ENCODE measurements at places on chromosomes 2 and 18.

DNA sequence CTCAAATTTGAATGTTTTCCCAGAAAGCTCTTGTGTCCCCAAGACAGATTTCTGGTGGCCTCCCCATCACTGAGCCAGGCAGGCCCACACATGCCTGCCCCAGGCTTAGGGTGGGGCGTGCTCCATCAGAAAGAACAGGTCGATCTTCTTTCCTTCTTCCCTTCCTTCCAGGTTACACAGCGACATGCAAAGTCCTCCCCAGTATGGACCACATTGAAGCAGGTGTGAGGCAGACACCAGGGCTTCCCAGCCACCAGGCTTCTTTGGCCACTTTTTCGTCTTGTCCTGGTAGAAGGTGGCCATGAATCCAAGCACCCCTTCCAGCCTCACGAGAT lies 41.4 kb upstream of the LAPTM4A start:
- no peak for DNase-seq

GRCh38 chr2:200733713-200734198 lies 78.0 kb upstream of the BZW1 start:
- no peak for DNase-seq

DNA sequence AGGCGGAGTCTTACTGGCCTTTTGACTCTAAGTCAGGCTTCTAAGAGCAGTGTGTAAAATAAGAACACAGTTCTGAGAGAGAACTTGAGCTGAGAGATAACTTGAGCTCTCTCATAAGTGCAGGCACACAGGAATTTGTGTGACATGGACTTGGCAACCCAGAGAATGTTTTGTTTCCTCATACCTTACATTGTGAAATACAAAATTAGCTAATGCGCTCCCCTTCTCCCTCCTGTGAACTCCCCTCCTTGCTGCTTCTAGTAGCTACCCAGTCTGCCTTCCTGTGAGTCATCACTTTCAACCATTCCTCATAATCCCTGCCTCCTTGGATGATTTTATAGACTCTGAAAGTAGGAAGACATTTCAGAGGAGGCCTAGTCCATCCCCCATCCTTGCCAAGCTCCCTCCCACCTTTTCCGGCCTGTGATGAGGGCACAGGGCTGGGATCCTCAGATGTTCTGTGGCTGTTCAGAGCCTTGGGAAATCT lies 22.6 kb downstream of the FER1L5 start:
- no peak for DNase-seq

DNA sequence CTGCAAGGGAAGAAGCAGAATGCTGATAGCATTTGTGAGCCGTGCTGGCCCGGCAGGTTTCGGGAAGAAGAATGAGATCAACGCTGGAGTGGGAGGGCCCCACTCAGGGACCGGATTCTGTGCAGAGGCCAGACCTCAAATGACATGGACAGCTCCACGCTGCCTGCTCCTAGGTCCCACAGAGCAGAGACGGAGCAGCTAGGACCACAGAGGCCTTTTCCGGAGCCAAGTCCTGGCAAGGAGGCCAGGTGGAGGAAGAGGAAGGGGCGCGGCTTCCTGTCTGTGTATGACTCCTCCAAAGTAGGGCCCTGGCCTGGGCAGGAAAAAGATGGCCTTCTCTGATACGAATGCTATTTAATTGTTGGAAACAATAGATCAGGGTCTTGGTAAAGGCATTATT lies 139.9 kb downstream of the LRRC30 start:
- no peak for DNase-seq

- DNase-seq = no peak
Measured at GRCh38 chr2:233448220-233448559, 93.9 kb downstream of the DGKD start.

- DNase-seq = no peak
Measured at GRCh38 chr2:24456599-24457556, 34.2 kb upstream of the NCOA1 start.

- DNase-seq = no peak
Measured at GRCh38 chr2:95354925-95355324, 47.6 kb upstream of the FAHD2A start.

DNA sequence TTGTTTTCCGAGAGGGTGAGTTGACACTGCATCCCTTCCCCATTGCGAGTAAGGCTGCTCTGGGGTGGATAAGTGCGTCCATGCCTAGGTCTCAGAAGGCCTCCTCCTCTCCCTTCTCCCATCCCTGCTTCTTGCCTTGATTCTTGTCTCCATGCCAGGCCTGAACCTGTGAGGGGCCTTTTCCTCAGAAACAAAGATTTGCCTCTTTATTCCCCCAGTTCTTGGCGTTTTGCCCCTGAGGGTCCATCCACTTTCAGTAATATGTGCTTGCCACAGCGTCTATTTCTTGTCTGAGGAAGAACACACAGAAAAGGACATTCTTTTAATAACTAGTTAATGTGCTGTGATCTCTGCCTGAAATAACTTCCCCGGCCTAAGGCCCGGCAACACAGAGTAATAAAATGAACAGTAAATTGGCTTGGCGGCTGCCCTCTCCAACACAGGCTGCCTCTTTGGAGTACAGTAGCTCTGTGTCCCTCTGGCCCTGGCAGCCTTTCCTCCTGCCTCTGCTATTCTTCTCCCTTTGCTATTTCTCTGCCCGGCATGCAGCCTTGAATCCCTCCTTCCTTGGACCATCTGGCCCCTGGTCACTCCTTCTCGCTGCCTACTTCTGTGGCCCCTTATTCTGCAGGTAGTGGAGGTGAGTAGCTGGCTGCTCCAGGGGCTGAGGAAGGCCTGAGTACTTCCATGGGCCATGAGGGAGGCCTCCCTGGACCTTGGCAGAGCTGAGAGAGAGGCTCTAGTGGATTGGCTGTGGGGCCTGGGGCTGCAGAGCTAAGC lies 4.4 kb downstream of the EHD3 start:
- DNase-seq = no peak

DNA sequence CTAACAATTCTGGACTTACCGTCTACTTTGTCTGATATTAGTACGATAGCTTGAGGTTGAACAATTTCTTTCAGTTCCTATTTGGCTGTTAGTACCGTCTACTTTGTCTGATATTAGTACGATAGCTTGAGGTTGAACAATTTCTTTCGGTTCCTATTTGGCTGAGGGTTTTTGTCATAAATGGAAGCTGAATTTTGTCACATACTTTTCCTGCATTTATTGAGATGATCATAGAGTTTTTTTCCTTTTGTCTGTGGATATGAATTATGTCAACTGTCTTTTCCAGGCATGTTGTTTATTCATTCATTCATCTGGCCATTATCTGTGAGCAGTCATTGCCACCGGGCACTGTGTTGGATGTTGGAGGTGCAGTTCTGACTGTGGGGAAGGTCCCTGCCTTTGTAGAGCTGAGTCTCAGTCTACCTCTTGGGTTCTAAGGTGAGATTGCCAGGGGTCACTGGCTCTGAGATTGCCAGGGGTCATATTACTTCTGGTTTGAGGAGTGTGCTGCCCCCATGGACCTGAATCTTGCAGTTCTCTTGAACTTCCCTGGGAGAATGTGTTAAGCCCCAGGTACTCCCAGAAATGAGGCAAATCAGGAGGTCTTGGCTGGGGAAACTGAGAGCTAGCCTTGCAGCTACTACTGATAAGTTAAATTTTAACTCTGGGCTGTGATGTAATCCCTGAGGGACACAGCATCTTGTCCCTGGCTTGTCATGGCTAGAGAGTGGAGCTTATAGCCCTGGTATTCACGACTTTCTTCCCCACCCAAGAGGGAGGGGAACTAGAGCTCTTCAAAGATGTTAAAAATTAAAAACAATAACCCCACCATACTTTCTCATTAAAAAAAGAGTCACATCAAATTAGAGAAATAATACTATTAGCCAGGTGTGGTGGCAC lies 89.1 kb upstream of the MBOAT2 start:
- peak; percentile 34 for DNase-seq

GRCh38 chr2:173903601-173904394 lies 61.4 kb downstream of the SP3 start:
- no peak for DNase-seq

GRCh38 chr2:42964439-42965083 lies 172.2 kb upstream of the HAAO start:
- no peak for DNase-seq

DNA sequence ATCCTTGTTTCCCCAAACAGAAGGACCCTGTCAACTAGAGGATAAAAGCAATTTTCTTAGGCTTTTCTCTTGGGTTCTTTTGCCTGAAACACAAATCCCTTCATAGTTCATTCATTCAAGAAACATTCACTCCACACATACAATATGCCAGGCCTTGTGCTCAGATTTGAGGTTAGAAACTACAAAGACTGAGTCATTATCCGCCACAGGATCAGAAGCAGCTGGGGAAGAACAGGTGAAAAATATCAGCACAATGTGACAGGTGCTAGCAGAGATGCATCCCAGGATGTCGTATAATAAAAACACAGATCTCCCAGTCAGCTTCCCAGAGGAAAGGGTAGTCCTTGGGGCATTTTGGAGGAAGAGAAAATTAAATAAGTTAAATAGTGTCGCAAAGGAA lies 172.4 kb downstream of the LRATD1 start:
- no peak for DNase-seq

DNA sequence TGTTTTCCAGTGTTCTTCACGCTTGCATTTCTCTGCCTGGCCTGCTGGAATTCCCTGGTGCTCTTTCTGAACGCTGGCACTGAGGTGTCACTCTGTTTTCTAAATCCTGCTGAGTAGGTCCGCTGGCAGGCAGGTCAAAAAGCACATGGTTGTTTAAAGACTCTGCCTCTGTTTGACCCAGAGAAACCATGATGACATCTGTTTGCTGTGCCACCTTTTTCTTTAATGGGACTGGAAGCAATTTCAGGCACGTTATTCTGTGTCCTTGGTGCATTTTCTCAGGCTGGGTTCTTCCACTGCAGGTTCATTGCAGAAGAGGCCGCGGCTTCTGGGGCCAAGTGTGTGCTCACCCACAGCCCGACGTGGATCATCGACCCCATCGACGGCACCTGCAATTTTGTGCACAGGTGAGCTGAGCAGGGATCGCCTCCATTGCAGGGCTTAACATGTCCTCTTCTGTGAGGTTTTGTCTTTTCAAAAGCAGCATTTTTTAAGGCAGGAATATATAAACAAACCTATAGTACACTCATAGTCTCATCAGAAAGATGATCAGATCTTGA lies 28.4 kb downstream of the IMPA2 start:
- DNase-seq = no peak

- DNase-seq = no peak
Measured at GRCh38 chr2:177992992-177993391, 79.6 kb downstream of the PDE11A start.

DNA sequence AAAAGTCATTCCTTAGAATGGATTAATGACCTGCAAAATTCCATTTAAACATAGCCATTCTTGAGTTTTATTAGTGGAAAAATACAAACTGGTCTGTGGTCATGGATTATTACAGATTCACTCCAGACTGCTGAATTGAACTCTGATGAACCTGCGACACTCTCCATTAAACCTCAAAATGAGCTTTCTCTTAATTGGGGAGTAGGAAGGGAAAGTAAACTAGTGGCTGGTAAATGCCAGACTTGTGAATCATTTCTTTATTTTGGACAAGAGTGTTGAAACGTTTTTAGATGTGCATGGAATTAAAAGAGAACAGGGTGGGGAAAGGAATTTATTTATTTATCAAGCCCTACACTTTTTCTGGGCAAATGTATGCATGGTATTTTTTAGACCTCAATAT lies 321.2 kb upstream of the FANCL start:
- no peak for DNase-seq

- no peak for DNase-seq
Measured at GRCh38 chr18:42072407-42072806, 117.4 kb downstream of the PIK3C3 start.

- no peak for DNase-seq
Measured at GRCh38 chr2:9463698-9464034, 10.7 kb upstream of the IAH1 start.

GRCh38 chr2:105781274-105781978 lies 36.7 kb downstream of the NCK2 start:
- no peak for DNase-seq

DNA sequence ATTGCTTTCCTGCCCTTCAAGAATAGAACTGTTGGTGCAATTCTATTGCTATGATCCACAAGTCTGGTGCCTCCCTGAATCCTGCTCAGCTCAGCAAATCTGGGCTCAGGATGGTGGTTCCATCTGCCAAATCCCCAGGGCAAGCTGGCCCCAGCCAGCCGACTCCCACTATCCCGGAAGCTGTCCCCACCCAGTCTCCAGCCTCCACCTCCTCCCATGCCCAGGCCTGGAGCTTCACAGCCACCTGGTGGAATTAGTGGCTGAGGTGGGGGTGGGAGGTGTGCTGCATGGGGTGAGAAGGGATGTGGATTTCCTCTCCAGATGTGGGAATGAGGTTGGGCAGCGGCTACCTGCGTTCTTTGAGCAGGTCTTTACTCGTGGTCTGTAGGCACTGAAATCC lies 119.3 kb upstream of the SMAD2 start:
- DNase-seq = no peak
